ENCODE measurements at places on chromosomes 3 and 15. TPM values are rescaled to one million over a fixed set of nuclear protein-coding genes. Genes with fewer than 3 reads are reported as not detected.

GRCh38 chr3:190097617-190098016 is 23.1 kb downstream of the P3H2 start:
- H3K27me3 ChIP-seq = no peaks in the 10 kb centered on the region
- H3K27ac ChIP-seq = no peak overlapping the region
- DNase-seq = no peak

- H3K27ac ChIP-seq = no peak overlapping the region
- no peaks in the 10 kb centered on the region for H3K4me1 ChIP-seq
- H3K27me3 ChIP-seq = no peaks in the 10 kb centered on the region
- DNase-seq = no peak
- H3K36me3 ChIP-seq = no peaks in the 10 kb centered on the region
Observed at GRCh38 chr3:29128001-29128400, 152.9 kb upstream of the RBMS3 start.

GRCh38 chr3:120854908-120855526 is 53.0 kb upstream of the STXBP5L start:
- H3K4me1 ChIP-seq = no peaks in the 10 kb centered on the region
- H3K27ac ChIP-seq = no peak overlapping the region
- no peaks in the 10 kb centered on the region for H3K27me3 ChIP-seq

SAXO2 gene
- 1.1 TPM for total RNA-seq

DNA sequence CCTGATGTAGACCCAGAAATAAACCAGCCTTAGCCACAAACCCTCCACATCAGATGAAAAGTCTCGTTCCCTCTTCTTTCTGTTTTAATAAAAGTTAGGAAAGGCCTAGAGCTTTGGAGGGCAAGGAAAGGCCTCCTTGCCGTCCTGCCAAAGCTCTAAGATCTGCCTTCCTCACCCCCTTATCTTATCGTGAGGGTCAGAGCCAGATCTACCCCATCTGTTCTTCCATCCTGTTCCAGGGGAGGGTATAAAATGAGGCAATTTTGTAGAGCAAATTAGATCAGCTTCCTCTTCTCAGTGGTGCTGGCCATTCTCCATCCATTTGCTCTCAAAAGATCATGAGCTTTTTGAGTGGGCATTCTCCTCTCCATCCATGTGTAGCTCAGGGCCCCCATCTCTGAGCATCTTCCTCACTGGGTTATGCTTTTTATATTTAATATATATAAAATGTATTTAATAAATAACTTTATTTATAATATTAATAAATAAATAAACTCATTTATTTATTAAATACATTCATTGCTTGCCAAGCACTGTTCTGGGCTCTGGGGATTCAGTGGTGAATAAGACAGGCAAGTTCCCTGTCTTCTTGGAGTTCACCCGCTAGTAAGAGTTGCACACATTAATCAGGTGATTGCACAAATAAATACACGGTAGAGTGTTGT is 2.0 kb upstream of the SLC24A1 start:
- H3K36me3 ChIP-seq = no peaks in the 10 kb centered on the region
- no peak overlapping the region for H3K27ac ChIP-seq
- DNase-seq = no peak
- H3K4me1 ChIP-seq = no peaks in the 10 kb centered on the region

SUSD5 gene
- total RNA-seq = 3.8 TPM

SEMA7A gene
- total RNA-seq = 0.80 TPM

- no peaks in the 10 kb centered on the region for H3K4me1 ChIP-seq
- H3K36me3 ChIP-seq = no peaks in the 10 kb centered on the region
- no peak overlapping the region for H3K4me3 ChIP-seq
- no peak overlapping the region for H3K27ac ChIP-seq
- H3K27me3 ChIP-seq = no peaks in the 10 kb centered on the region
Observed at GRCh38 chr15:44780608-44781007, 44.3 kb downstream of the TRIM69 start.

CIB1 gene
- total RNA-seq = 49.5 TPM

- no peak for DNase-seq
- no peaks in the 10 kb centered on the region for H3K27me3 ChIP-seq
- H3K4me3 ChIP-seq = no peak overlapping the region
- H3K36me3 ChIP-seq = no peaks in the 10 kb centered on the region
Observed at GRCh38 chr3:153901991-153902390, 219.2 kb upstream of the ARHGEF26 start.

DNA sequence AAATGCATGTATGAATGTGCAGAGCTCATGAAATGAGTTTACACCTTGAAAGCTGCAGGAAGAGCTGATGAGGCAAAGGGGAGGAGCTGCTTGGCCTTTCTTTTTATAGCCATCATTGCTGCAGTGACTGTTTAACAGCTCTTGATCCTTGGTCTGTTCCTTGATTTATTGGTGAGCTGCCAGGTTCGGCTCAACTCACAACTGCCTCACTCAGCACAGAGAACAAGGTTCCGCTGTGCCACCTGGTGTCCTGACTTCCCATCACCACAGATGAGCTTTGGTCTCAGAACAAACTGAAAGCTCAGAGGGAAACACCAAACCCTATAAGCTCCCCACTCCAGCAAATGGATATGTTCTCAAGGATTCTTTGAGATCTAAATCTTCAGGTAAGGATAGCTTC is 626.1 kb downstream of the MAGI1 start:
- H3K4me3 ChIP-seq = no peak overlapping the region
- no peak overlapping the region for H3K27ac ChIP-seq
- H3K36me3 ChIP-seq = no peaks in the 10 kb centered on the region
- no peaks in the 10 kb centered on the region for H3K27me3 ChIP-seq
- no peaks in the 10 kb centered on the region for H3K4me1 ChIP-seq
- no peak for DNase-seq

GRCh38 chr3:187321766-187322165 is 30.2 kb upstream of the MASP1 start:
- H3K4me3 ChIP-seq = no peak overlapping the region
- no peaks in the 10 kb centered on the region for H3K36me3 ChIP-seq
- no peak overlapping the region for H3K27ac ChIP-seq
- no peak for DNase-seq
- H3K27me3 ChIP-seq = no peaks in the 10 kb centered on the region

- H3K27ac ChIP-seq = no peak overlapping the region
- H3K27me3 ChIP-seq = no peaks in the 10 kb centered on the region
- H3K36me3 ChIP-seq = no peaks in the 10 kb centered on the region
- H3K4me3 ChIP-seq = no peak overlapping the region
Observed at GRCh38 chr3:59704292-59704691, 654.5 kb upstream of the CFAP20DC start.

GOLGA6D gene
- total RNA-seq = not detected

DNA sequence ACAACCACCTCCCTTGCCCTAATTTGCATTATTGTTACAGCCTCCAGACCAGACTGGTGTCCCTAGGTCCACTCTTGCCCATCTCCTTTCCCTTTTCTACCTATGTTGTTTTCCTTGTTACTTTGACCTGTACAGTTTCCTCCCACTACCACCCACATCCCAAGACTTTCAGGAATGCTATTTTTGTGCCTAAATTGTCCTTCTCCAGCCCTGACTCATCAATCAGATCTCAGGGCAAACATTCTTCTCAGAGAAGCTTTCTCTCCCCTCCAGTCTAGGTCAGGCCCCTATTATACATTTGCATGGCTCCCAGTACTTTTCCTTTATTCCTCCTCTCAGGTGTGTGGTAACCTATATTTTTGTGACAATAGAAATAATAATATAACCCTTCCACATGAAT is 241.5 kb downstream of the IGSF11 start:
- H3K4me1 ChIP-seq = no peaks in the 10 kb centered on the region
- DNase-seq = no peak
- H3K27ac ChIP-seq = no peak overlapping the region

DNA sequence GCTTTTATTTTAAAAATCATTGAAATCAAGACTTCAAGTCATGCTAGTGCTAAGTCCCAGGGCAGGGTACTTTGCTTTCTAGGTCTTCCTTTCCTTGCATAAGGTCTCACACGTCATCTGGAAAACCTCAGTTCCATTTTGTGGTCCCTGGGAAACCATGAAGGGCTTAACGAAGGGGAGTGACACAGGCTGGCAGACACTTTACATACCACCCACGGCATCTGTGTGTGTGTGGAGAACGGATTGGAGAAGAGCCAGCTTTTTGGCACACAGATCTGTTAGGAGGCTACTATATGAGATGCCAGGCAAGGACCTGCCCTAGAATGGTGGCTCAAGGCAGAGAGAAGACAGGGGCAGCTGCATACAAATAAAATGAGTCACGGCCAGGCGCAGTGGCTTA is 107.5 kb upstream of the NSMCE3 start:
- no peaks in the 10 kb centered on the region for H3K4me1 ChIP-seq
- H3K4me3 ChIP-seq = no peak overlapping the region
- no peaks in the 10 kb centered on the region for H3K27me3 ChIP-seq
- H3K27ac ChIP-seq = no peak overlapping the region

- H3K36me3 ChIP-seq = no peaks in the 10 kb centered on the region
- H3K4me3 ChIP-seq = no peak overlapping the region
- H3K27ac ChIP-seq = no peak overlapping the region
Observed at GRCh38 chr3:22846566-22846965, 356.6 kb upstream of the UBE2E2 start.

ZPLD1 gene
- total RNA-seq = not detected

DPPA2 gene
- not detected for total RNA-seq

- H3K27me3 ChIP-seq = no peaks in the 10 kb centered on the region
- H3K4me1 ChIP-seq = no peaks in the 10 kb centered on the region
- DNase-seq = no peak
- H3K4me3 ChIP-seq = no peak overlapping the region
Observed at GRCh38 chr15:69524814-69525213, 72.2 kb downstream of the RPLP1 start.

DNA sequence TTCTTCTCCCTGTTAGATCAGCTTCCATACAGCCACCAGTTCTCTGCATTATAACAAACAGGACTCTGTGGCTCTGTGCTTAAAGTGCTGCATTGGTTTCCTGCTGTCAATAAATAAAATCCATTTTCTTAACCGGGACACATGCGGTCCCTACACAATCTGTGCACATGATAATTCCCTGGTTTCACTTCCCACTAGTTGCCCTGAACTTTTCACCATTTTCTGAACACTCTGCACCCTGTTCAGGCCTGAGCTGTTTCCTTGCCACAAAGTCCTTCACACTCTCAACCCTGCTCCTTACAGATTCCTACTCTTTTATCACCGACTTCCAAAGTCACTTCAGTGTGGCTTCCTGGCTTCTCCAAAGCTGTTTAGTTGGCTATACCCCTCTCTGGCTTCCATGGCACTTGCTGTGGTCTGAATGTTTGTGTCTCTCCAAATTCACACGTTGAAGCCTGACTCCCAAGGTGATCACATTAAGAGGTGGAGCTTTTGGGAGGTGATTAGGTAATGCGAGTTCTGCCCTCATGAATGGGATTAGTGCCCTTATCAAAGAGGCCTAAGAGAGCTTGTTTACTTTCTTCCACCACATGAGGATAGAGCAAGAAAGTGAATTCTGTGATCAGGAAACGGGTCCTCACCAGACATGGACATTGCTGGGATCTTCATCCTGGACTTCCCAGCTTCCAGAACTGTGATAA is 233.4 kb downstream of the CHST2 start:
- H3K4me1 ChIP-seq = no peaks in the 10 kb centered on the region
- no peaks in the 10 kb centered on the region for H3K27me3 ChIP-seq
- DNase-seq = no peak
- no peaks in the 10 kb centered on the region for H3K36me3 ChIP-seq
- no peak overlapping the region for H3K4me3 ChIP-seq
- H3K27ac ChIP-seq = no peak overlapping the region

DNA sequence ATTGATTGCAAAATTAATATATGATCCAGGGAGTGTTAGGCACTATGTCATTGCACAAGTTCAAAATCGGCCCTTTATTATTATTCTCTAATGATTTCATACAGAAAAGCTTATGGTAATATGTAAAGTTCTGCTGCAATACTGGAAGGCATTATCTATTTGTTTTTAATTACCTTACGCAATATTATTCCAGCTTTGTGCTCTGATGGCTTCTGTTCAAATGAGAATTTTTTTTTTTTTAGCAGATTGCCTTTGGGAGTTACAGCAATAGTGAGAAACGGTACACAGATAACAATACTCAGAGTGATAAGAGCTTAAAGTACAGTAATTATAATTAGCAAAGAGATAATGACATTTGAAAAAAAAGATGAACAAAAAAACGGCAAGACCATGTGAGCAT is 602.2 kb upstream of the ALCAM start:
- H3K27ac ChIP-seq = no peak overlapping the region
- H3K4me3 ChIP-seq = no peak overlapping the region
- no peak for DNase-seq
- H3K27me3 ChIP-seq = no peaks in the 10 kb centered on the region

DNA sequence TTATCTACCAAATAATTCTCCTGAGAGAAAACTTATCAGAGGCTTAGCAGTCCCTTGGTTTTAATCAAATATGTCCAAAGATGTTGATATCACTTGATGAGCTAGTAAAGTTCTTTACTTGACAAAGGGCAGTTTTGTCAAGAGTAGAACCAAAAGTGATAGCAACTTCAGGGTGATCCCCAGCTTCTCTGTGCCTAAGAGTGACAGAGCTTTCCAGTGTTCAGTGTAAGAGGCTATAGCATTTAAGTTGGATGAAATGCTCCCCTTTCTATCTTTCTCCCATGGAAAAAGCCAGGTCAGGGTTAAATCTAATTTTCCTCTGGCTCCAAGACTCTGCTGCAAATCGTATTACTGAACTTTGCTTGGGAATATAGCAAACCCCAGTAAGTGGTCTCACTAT is 120.8 kb downstream of the UNC13C start:
- no peaks in the 10 kb centered on the region for H3K36me3 ChIP-seq
- H3K27ac ChIP-seq = no peak overlapping the region
- no peaks in the 10 kb centered on the region for H3K27me3 ChIP-seq
- H3K4me1 ChIP-seq = no peaks in the 10 kb centered on the region
- no peak overlapping the region for H3K4me3 ChIP-seq
- DNase-seq = no peak
